Hematopoietic multipotent progenitor cell treated with erythropoietin and hydrocortisone succinate and interleukin-3 and kit ligand, for 6 days (in vitro differentiated cells): ENCODE measurements at places on chromosomes 13 and 19.

GRCh38 chr13:77398825-77399620 is 72.1 kb upstream of the MYCBP2 start:
- no peak for DNase-seq

DNA sequence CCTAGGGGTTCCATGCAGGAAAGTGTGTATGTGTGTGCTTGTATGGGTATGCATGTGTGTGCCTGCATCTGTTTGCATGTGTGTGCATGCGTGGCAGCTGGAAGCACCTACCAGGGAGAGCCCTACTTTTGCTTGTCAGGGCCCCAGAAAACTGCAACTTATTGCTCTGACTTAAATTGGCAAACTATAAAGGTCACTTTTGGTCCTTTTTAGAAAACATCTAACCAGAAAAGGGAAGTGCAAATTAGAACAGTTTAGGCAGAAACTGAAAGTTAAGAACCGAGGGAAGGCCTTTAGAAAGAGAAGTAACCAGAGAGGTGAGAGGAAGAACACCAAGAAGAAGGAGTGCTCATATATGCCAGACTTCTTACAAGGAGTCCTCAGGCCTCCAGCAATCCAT is 32.5 kb downstream of the DLEU7 start:
- peak; percentile 27 for DNase-seq

DNA sequence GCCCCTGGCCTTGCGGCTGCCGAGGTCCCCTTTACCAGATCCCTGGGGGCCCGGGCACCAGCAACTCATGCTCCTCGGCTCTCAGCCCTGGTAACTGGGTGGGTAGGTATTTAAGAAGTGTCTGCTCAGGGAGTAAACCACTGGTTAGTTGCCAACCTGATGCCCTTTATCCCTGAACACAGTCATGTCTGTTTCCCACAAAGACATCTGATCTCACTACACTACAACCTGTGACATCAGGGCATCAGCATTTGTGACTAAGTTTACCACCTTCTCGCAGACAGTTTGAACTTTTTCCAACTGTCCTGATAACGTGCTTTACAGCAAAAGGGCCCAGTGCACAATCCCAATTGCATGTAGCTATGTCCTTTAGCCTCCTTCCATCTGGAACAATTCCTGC is 22.0 kb downstream of the GGACT start:
- DNase-seq: no peak

DNA sequence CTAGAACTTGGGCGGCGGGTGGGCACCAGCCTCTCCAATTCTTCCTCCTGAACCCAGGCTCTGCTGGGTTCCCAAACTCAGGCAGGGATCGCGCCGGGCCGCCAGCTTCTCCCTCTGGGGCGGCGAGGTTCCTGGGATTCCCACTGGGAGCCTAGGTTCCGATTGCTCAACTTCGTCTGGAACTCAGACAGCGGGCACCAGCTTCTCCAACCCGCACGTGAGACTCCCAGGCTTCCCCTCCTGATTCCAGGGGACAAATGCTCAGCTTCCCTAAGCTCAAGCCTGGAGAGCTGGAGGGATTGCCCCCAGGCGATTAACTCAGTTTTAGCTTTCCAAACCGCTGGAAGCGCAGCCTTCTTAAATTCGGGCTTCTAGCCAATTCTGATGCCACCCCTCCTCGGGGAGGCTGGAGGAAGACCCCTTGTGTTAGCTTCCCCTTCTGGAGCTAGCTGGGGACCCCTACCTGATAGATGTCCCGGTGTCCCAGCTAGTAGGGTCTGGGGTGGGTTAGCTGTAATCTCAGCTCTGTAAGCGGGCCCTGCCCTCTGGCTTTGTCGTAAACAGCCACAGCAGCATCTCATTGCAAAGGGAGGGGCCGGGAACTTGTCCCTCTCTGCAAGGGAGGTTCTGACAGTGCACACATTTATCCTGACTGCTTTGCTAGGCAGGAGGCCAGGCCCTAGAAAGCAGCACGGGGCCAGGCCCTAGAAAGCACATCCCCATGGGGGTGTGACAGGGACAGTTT is 671 bp downstream of the MCOLN1 start:
- DNase-seq: peak; percentile 60

- no peak for DNase-seq
Measured at GRCh38 chr13:80199585-80200292, 141.2 kb downstream of the SPRY2 start.

DNA sequence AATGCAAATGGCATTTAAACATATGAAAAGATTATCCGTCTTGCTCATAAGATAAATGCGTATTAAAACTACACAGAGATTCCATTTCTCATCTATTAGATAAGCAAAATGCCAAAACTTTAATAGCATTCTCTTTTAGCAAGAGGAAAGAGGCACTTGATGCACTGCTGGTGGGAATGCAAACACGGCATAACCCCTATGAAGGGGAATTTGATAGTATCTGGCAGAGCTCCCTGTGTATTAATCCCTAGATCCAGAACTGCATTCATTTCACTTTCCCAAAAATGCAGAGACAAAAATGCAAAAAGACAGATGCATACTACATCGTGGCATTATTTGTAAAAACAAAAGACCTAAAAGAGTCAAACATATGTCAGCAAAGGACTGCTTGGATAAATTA is 193.6 kb upstream of the STARD13 start:
- DNase-seq: no peak
